Epithelial cell of prostate (primary cell): ENCODE measurements at places on chromosomes 1 and 21.

- DNase-seq = no peak
Measured at GRCh38 chr1:62725255-62725654, 37.1 kb upstream of the DOCK7 start.

- no peak for DNase-seq
Measured at GRCh38 chr21:46622226-46622625, 13.2 kb upstream of the PRMT2 start.

DNA sequence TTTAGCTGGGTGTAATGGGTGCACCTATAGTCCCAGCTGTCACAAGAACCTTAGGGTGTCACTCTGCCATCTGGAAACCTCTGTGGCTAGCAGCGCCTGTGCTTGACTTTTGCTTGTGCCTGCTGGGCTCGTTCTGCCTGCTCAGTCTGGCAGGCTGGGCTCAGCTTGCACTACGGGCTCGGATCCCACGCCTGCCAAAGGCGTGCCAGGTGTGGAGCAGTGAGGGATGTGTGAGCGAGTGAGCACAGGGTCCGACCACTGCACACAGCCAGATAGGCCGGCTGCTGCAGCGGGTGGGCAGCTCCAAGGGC lies 2.8 kb upstream of the LSM10 start:
- no peak for DNase-seq

- DNase-seq = no peak
Measured at GRCh38 chr21:34844013-34844923, 175.5 kb downstream of the CLIC6 start.

DNA sequence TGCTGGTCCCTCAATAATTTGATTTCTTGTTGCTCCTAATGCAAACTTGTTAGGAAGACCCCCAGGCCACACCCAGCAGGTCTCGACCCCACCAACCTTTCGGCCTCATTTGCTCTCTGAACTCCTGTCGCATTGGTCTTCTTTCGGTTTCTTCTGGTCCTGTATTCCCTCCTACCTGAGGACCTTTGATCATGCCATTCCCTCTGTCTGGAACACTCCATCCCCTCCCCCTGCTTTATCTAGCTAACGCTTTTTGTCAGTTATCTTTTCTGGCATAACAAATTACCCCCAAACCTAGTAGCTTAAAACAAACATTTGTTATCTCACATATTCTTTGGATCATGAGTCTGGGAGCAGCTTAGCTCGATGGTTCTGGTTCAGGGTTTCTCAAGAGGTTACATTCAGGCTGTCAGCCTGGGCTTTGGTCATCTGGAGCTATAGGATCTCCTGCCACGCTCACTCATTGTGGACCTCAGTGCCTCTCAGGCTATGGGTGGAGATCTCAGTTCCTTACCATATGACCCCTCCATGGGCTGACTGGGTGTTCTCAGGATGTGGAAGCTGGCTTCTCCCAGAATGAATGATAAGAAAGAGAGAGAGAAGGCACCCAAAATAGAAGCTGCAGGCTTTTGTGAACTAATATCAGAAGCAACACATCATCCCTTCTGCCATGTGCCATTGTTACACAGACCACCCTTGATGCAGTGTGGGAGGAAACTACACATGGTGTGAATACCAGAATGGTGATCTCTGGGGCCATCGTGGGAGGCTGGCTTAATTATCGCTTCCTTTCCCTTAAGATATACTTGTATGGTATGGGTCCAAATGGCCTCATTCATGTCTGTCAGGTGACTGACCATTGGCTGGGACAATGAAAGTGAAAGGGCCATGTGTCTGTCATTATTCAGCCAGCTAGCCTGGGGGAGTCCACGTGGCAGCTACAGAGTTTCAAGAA lies 29.1 kb upstream of the BCAR3 start:
- no peak for DNase-seq

GRCh38 chr21:15272591-15272990 lies 207.8 kb upstream of the NRIP1 start:
- no peak for DNase-seq

- no peak for DNase-seq
Measured at GRCh38 chr1:204094856-204095634, 22.1 kb downstream of the SOX13 start.
